ENCODE measurements at places on chromosomes 12 and 14.

- no peak for DNase-seq
These were observed 121.4 kb downstream of the RGS6 start for GRCh38 chr14:72053651-72054050.

DNA sequence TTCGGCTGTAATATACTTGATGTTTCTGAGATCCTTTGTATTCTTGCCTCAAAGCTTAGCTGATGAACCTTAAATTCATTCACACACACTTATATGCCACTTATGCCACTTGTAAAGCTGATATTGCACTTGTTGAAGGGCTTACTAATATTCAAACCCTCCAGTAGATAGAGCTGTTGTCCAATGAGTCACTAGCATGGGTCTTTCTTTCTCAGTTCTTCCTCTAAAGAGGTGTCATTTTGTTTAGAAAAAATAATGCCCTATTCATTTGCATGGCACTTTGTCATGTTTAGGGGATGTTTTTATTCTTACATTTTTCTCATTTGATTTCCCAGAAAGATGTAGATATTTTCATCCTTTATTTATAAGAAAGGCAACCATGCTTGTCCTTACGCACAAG, 56.4 kb downstream of the MON2 start:
- DNase-seq: no peak

GRCh38 chr12:95739561-95740313, 50.8 kb downstream of the NTN4 start:
- no peak for DNase-seq

GRCh38 chr12:120955232-120955631, 23.1 kb upstream of the HNF1A start:
- DNase-seq: no peak

GRCh38 chr12:108852674-108853309, 4.6 kb downstream of the SSH1 start:
- no peak for DNase-seq

DNA sequence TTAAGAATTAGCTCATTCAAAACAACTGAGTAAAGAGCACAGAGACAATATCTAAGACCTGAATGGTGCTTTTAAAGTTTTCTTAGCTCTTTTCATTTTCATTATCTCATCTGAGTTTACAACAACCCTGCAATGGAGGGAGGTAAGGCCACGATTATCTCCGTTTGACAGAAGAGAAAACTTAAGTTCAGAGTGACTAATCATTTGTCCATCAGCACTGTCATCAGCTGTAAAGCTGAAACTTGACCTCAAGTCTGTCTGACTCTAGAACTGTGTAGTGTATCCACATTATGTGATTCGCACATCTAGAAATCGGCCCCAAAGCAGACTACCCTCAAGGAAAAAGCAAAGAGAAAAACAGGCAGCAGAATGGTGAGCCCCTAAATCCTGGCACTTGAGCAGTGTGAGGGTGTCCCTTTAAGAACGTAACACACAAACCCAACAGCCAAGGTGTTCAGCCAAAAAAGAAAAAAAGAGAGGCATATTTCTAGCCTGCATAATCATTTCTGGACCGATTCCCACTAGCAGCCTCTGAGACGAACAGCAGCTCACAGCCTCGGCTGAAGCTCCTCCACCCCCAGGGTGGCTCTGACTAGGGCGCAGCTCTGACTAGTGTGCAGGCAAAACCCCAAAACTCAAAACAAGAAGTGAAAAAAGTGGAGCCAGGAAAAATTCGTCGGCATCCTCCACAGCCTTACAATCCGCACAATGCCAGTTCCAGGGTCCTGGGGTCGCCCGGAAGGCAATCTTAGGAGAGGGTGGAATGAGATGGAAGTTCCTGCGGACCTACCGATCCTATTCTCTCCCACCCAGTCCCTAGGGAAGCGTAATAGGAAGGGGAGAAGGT, 1.6 kb downstream of the STXBP6 start:
- no peak for DNase-seq

GRCh38 chr12:2454601-2455177, 340.1 kb upstream of the FKBP4 start:
- no peak for DNase-seq

DNA sequence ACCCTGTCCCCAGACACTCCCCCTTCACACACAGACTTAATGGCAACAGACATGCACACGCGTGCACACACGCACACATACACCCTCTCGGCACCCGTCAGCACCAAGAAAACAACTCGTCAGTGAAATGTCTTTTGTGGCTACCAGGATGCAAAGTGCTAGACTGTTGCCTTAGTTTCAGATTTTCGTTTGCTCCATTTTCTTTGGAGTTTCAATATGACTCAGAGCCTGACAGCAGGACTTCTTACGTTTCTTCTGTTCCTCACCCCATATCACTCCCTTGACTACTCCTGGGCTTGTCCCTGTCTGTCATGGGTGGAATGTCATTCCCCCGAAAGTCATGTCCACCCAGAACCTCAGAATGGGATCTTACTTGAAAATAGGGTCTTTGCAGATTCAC, 182.9 kb downstream of the GLT1D1 start:
- no peak for DNase-seq

GRCh38 chr12:21827083-21827482, 52.6 kb upstream of the KCNJ8 start:
- DNase-seq: no peak

Measured in stimulated activated CD4-positive, alpha-beta T cell treated with anti-CD3 and anti-CD28 coated beads, Interleukin-4, amount 100 ng/mL, for 4 hours (primary cell).